ENCODE measurements at places on chromosomes 3 and 15.

DNA sequence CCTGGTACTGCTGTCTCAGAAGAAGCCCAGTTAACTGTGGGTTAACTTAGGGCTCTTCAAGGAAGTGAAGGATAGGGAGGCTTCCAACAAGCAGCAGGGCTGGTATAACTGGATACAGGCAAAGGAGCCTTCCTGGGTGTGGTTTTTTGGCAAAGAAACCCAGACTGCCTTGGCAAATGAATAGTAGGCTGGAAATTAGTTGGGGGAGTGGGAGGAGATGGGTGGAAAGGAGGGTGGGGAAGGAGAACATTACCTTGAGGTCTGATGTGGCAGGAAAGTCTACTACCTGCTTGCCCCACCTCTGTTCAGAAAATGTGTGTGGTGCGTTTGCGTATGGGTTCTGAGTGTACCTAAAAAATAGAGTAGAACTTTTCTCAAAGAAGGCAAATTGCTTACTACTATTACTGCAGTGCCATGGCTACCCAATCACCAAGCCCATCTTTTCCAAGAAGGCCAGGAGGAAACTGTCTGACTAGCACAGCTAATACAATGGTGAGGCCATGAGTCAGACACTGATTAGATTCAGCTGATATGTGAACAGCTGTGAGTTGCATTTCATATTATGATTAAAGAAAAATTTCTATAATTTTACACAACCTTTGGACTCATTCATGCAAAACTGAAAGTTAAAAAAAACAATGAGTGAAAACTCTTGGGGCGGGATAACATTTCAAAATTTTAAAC lies 55.2 kb downstream of the SPTSSB start:
- DNase-seq: no peak

GRCh38 chr15:38069511-38070011 lies 135.1 kb downstream of the TMCO5A start:
- DNase-seq: no peak

DNA sequence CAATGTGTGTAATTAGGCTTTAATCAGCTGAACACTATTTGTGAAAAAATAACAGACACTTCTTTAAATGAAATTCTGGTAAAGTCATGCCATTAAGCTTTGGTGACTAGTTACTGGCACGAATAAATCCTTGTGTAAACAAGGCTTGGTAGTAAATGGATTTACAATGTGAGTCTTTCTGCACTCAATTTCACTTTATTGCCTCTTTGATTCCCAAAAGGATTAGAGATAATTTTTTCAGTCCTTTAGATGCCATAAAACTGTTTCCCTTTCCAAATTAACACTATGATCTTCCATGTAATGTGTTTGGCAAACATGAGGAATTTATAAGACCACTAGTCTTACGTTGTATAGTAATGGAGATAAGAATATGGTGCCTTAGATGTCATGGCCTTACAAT lies 339.5 kb upstream of the DNAJC19 start:
- no peak for DNase-seq

DNA sequence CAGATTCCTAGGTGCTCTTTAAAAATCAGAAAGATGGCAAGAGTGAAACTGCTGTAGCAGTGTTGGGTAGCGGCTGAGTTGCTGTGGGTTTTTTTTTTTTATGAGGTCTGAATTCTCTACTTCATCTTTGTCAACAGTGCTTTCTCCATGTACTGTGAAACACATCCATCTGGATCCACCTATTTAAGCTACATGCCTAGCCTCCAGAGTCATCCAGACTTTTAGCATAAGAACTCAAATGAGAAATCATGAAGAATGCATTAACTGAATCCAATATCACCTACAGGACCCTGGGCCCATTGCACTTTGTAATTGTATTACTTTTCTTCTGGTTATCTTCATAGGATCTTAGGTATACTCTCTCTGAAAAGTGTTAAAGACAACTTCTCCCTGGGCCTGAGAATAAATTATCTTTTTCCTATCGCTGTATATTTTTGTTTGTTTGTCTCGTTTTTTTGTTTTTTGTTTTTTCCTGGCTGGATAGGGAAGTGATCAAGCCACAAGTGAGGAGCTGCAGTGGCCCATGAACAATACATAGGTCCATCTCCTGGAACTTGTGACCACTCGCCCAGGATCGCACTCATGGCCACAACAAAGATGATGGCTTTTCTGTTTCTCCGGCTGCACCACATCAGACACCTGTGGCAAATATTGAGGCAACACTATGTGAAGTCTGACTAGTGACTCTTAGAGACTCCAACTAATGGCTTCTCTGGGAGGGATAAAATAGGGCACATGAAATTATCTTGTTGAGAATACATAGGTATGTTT lies 609.9 kb upstream of the AGTR1 start:
- DNase-seq: no peak

- DNase-seq: no peak
These were observed 94.7 kb upstream of the RNF7 start for GRCh38 chr3:141643391-141643790.

- DNase-seq: no peak
These were observed 42.7 kb downstream of the CCNL1 start for GRCh38 chr3:157117206-157117605.

DNA sequence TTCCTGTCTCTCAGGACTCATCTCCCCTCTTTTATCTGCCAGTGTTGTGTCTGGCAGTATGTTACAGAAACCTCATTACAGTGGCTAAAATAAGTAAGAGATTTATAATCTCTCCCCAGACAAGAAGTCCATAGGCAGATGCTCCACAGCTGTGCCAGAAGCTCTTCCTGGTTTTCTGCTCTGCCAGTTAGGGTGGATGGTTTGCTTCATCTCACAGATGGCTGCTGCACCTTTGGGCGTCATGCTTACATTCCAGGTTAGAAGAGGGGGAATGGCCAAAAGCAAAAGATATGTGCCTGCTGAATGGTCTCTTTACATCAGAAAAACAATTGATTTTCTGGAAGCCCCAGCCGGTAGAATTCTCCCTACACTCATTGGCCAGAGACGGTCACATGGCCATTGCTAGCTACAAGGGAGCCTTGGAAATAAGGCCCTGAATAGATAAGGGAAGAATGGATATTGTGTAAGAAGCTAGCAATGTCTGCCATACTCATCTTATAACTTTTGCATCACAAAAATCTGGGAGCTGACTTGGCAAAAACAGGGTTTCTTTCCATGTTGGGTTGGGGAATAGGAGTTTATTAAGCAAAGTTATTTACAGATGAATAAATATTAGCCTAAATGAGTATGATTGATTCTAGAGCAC lies 91.1 kb downstream of the PDCD6IP start:
- DNase-seq: no peak

- no peak for DNase-seq
These were observed 16.1 kb downstream of the ZNF80 start for GRCh38 chr3:114221165-114221880.

DNA sequence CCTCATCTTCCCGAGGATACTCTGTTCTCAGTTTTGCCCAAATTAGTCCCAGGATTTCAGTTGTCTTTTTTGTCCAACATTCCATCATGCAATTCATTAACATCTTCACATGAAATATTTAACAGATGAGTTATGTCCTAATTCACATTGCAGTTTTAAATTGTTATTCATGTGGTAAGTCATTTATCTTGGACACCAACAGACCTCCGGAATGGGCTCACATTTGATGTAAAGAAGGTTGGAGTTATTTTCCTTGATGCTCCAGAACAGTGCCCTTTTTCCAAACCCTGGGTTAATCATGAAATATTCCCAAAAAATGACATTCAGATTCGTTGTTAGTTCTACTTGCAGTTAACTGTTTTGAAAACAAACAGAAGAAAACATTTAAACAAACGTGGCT lies 32.8 kb upstream of the LRTM1 start:
- DNase-seq: no peak

DNA sequence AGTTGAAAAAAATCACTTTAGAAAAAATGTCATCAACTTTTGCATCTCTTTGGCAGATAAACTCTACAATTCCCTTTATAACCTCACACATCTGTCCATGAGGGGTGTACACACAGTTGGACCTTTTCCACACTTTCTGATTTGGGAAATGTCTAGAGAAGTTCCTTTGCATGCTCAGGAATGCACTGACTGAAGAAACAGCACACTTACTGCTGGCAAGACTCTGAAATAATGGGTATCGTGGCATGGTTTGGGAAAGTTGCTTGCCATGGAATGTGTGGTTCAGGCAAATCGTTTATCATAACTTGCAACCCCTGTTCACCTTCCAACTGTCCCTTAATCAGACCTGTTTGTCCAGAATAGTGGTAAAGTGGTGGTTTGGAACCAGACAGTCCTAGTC lies 135.3 kb upstream of the TGFBR2 start:
- DNase-seq: peak; percentile 5

DNA sequence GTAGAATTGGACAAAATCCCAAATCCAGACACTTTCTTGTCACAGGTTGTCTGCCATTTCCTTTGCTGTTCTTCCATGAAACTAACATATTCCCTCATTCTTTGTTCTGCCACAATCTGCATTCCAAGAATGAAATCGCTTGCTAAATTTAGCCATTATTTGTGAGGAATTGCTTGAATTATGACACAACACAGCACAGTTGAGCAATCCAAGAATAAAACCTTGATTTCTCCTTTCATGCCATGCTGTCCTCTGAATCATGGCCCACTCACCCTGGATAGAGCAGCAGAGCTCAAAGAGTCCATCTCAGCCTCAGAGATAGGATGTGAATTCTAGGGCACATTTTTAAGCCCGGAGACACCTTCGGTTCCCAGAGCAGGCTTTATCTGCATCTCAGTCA lies 35.2 kb upstream of the GREM1 start:
- no peak for DNase-seq

DNA sequence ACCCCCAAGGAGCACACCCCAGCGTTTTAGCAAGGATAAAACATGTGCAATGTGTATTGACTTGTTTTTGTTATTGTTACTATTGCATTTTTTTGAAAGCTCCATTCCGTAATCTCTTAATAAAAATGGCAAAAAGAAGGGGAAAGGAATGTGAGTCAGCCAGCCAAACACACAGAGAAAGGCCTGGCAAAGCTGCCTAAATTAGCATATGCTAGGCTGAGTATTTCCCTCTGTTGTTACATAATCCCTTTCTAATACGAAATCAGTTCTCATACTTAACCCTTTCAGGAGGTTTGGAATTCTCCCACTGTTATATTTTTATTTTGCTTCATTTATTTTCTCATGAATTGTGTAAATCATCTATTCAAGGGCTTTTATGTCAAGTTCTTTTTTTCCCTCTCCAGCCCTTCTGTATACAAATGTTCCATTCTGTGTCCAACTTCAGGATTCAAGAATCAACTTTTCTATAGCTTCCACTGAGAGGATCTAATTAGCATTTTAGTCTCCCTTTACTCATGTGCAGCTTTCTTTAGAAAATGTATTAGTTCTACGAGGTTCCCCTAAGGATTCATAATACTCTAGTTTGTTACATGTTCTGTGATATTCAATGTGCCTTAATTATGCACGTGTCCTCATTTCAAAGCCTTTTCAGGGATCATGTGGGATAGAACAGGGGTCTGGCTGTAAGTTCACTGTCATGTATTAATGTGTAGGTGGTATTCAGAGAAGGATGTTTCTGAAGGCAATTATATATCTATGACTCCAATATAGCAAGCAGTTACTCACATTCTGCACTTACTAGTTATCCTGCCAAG lies 9.2 kb downstream of the CADM2 start:
- DNase-seq: no peak

DNA sequence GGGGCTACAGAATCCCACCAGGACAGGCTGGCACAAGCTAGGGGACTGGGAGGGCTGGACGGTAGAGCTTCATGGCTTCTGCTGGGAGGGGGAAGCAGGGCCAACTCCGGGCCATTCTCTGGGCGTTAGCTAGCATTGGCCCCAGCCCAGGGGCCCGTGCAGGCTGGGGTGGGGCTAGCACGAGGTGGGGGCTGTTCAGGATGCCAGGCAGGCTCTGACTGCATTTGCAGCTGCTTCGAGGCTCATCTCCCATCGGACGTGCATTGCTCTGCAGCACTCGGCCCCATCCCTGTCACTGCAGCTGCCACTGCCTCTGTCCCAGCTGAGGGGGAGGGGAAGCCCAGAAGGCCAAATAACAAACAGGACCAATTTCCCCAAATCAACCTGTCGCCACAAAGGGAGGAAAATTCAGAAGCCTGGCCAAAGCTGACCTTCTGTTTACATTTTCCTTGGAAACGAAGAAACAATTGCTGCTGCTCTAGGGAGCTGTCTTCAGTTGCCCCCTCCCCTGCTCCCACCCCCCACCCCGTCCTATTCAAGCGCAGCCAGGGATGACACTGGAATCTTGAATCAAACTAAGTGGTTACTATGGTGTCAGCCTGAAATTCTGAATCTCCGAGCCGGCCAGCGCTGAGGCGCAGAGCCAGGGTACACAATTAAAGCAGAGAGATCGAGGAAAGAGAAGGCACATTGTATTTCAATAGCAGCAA lies 138.8 kb upstream of the PRR20G start:
- DNase-seq: no peak

DNA sequence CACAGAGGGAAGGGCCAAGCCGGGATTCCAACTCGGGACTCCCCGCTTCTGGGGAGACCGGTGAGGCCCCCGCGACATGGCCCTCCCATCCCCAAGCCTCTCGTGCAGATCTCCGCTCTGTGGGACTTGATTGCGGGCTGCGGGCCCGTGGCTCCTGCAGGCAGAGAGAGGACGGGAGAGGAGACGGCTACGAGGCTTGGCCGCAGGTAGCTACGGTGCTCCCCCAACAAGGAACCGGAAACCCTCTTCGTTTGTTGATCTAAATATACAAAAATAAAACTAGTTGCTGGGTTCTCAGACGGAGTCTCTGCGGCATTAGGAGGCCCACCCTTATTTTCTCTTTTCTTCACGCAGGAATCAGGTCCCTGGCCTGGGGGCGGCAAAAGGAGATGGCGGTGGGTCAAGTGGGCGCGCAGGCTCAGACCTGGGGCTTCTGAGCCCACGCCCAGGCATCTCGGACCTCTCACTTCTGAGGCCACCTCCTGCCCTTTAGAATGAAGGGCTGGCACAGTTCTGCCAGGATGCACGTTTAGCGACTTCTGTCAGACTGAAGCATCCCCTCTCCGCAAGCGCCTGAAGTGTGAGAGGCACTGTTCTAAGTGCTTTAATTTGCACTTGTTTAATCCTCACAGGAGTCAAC lies 10.9 kb downstream of the GNB5 start:
- DNase-seq: peak; percentile 76
